ENCODE measurements at places on chromosomes 3 and 15.

GRCh38 chr3:81468391-81468790, 293.1 kb downstream of the GBE1 start:
- DNase-seq: no peak

- no peak for DNase-seq
Observed at GRCh38 chr3:102593812-102594602, 159.2 kb downstream of the ZPLD1 start.

GRCh38 chr3:112228786-112229185, 65.2 kb downstream of the SLC9C1 start:
- no peak for DNase-seq

DNA sequence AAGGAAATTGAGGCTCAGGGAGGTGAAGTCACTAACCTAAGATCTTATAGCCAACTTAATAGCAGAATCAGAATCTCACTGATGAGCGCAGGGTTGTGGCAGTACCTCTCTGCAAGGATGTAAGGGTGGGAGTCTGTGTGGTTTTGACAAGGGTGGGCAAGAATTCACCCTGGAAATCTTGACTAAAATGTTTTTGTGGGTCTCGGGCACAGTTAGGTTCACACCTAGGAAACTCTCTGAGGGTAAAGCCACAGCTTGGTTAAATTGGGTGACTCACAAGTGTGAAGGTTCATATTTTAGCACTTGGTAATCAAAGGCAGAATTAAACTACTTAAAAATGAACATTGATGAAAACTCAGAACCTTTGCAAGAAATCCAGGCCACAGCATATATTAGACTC, 178.2 kb upstream of the EOMES start:
- DNase-seq: no peak

- peak; percentile 81 for DNase-seq
Observed at GRCh38 chr15:66619152-66619903, 53.5 kb upstream of the LCTL start.

DNA sequence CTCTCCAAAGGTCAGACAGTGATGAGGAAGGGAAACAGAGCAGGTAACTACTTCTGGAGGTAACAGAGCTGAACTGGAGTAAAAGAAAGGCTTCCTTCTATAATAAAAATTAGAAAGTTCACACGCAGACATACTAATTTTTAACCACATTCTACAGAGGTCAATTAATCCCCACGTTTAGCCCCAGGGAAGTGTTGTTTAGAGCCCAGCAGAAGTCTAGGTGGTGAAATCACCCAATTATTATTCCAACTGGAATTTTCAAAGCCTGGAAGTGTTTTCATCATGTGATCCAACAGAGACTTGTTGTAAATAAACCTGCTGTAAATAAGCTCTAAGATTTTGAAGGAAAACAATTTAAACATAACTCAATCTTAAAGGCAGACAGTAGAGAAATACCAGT, 6.8 kb downstream of the ALDH1A2 start:
- no peak for DNase-seq

DNA sequence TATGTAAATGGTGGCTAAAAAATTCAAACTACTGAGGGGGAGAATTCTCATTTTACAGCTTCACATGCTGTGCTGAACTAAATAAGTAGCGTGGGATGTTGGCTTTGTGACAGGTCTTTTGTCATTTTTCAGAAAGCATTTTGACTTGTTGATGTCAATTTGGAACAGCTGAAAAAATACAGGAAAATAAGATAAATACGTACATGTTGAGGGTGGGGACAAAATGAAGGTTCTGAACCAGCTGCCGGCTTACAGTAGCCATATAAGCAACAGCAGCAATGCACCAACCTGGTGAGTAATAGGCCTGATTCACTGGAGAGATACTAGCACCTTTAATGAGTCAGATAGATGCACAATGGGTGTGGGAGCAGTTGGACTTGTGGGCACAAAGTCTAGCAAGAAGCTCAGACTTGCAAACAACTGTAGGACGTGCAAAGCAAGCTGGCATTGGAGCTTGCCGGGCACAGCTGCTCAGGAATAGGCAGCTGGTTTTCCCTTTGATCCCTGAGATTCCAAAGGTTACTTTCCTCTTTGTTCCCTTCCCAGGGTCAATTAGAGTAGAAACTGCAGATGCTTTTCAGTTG, 12.9 kb downstream of the B3GNT5 start:
- no peak for DNase-seq

- DNase-seq: peak; percentile 89
Observed at GRCh38 chr15:78131295-78132061, at the start of gene CIB2. TSS of gene CIB2 (minus strand) at chr15:78131445. CDS start at chr15:78131215, 230 bp downstream.

- DNase-seq: no peak
Observed at GRCh38 chr3:160852856-160853255, 96.8 kb downstream of the PPM1L start.

DNA sequence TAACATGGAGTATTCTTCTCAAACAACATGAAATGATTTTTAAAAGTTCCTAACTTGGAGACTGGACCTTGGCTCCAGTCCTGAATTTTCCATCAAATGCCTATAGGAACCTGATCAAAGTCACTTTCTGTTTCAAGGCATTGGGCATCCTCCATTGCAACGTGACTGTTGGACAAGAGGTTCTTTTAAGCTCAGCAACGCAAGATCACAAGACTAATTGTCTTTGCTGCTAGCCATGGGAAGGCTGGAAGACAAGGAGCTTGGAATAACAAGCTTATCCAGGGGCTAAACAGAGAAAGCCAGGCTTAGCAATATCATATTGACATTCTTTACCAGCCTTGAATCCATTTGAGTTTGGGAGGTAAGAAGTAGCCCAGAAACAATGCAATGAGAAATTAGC, 48.3 kb downstream of the SST start:
- DNase-seq: no peak

DNA sequence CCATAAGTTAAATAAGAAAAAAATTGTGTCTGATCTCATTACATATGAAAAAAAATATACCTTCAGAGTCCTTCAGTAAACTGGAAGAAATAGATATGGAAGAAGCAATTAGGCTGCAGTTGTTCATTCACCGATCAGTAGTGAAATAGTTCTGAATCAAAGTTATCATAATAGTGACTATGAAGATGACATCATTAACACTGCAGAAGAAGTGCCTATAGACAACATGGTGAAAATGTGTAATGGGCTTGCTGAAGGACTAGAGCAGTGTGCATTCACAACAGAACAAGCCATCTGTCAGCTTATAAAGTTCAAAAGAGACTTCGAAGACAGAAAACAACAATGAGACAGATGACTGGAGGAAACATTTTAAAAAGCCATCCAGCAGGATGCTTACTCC, 144.5 kb downstream of the NAALADL2 start:
- no peak for DNase-seq

DNA sequence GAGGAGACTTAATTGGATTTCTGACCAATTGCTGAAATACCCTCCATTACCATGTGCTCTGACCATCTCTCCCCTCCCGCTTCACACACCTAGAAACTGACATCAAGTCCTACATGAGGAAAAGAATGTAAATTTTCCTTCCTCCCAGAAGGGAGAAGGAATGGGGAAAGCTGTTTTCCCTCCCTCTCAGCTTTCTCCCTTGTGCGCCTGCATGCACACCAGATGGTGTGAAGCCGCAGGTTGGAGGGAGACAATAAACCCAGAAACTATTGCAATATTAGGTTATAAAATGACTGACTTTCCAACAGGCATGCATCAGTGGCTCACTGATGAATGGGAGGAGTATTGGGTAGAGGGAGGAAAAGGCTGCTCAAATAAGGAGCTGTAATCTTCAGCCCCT, 50.9 kb downstream of the MB21D2 start:
- no peak for DNase-seq

GRCh38 chr3:109784285-109784684, 446.9 kb upstream of the DPPA4 start:
- no peak for DNase-seq

- no peak for DNase-seq
Observed at GRCh38 chr15:31361764-31362515, 35.3 kb downstream of the KLF13 start.

DNA sequence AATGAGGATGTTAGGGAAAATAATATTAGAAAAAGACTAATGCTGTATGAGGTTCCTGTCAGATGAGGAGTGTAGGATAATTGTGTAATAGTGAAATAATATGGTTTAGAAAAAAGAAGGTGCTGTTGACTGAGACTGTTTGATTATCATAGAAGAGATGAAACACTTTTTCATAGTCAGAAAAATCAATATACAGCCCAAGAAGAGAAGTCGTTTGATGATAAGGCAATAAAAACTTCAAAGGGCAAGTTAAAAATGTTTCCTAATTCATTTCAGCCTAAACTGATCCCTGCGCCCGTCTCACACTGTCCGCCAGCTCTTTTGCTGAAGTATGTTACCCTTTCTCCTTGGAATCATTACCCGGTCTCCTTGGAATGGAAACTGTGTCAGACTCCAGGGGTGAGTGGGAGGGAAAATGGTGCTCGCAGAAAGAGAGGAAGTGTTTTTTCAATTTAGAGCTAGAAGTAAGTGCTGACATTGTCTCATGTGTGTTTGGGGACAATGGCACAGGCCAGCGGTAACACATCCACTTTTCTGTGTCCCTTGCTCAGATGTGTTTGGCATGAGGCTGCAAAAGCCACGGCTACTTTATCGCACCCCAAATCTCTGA, 23.6 kb downstream of the DUT start:
- DNase-seq: no peak

DNA sequence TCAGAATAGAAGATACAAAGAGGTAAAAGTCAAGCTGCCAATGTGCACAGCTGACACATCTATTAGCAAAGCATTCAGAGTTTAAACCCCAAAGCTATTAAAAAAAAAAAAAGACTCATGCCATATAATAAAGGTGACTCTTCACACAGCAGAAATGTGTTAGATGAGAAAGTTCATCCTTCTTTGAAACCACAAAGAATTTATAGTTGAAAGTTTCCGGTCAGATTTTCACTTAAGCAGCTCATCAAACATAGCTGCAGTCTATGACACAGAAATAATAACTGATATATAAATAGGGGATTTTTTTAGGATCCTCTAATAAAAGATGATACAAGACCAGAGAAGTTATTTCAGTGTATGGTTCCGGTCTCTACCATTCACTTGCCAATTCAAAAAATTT, 76.6 kb downstream of the WWTR1 start:
- no peak for DNase-seq

DNA sequence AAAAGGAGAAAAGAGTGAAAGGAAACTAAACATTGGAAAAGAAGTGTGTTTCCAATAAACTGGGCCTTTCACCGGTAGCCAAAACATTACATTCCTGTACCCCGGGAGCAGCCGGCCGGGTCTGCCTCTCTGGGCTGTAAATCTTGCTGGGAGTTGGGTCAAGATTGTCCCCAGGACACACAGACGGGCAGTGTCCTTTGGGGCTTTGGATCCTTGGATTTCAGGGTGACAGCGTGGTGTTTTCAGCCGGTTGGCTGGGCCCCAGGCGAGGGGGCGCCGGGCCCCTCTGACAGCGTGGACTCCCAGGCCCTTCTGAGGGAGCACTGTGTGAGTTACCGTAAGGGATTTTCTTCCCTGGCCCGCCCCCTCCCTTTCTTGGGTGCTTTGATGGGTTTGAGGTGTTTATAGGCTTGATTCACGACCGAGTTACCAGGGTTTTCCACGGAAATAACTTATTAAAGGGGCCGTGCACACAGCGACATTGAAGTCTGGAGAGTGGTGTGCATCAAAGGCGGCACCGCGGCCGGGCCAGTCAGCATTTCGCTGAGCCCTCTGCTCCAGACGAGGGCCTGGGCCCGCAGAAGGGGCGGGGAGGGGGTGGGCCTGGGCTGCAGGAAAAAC, 27.4 kb downstream of the SMAD6 start:
- DNase-seq: peak; percentile 81

DNA sequence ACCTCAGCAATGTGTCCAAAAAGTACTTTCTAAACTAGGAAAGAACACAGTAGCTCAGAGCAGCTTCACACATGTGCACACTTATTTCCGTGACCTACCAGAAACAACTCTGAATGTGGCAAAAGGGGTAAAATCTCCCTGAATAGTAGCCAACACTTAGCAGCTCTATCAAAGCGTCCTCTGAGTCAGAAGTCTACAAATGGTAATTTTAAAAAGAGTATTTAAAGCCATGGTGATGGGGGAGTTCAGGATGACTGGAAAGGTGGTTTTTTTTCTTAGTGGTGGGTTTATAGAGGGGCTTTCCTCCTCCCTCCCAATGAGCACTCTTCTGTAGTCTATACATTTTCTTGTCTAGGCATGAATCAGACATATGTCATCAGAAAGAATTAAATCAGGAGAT, 223.8 kb upstream of the PRICKLE2 start:
- no peak for DNase-seq

DNA sequence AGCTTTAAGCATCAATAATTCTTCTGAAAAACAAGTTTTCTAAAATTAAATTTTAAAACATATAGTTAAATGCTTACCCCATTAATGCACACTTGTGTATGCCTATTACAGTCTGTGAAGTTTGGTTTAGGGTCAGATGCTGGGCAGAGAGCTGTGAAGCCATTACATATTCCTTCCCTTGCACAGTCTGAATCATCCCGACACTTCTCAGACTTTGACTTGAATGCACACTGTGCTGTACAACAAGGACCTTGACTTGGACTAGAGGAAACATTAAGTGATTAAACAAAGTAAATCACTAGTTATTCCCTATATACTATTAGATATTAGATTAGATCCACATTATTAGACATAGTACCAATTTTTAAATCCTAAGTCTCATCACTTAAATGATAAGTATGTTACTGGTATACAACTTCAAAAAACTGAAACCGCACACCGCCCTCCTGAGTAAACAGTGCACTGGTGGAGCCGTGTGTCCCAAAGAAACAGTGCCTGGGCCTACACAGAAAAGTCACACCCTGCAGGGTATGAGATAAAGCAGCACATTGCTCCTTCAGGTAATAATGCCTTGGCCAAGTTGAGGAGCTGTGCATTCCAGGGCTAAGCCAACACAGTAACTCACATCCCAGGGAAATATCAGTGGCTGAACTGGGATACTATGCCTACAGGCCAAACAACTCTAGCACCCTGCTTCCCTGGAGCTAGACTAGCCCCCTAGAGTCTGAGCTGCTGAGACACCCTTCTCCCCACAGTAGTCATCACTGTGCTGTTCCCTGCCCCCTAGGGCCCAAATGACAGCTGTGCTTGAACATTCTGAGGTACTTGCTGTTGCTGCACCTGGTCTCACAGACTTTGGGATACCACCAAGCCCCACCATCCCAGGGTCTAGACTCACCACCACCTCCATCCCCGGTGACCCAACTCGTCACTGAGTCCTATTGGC, 137.5 kb downstream of the ADAM10 start:
- DNase-seq: no peak

DNA sequence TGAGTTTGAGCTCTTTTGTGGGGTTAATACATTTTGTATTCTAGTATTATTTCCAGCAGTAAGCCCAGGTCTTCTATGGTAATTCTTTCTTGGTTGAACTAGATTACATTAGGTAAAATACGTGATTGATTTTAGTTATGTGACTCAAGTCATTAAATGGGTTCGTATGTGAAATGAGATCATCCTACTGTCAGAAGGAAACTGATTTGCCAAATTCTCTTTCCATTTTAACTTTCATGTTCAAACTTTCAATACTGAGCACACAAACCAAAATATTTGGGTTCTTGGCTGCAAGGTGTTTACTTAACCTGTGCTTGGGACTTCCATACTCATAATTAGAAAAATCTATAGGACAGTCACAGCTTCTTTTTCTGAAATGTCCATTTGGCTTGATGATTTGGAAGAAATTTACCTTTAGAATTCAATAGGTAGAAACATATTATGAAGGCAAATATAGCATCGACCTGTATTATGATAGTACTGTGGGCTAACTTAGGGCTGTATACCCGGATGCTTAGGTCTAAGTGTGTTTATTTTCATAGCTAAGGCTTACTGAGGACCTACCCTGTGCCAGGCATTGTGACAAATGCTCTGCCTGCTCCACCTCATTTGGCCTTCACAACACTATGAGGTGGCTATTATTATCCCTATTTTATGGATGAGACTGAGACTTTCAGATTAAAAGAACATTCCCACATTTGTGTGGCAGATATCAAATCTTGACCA, 631.8 kb upstream of the GRM7 start:
- no peak for DNase-seq

- DNase-seq: no peak
Observed at GRCh38 chr3:165984589-165984988, 147.4 kb upstream of the BCHE start.
